ENCODE measurements at places on chromosomes 12 and 14.

- H3K27me3 ChIP-seq, result no peaks in the 10 kb centered on the region
- no peak overlapping the region for H3K4me3 ChIP-seq
- H3K4me1 ChIP-seq, result peaks cover 44% of the 10 kb centered on the region
- peaks cover 9% of the 10 kb centered on the region for H3K36me3 ChIP-seq
These were observed 13.3 kb downstream of the CPM start for GRCh38 chr12:68919581-68920239.

GRCh38 chr14:90440021-90440451, 43.2 kb downstream of the CALM1 start:
- peaks cover 2% of the 10 kb centered on the region for H3K27me3 ChIP-seq
- H3K4me1 ChIP-seq, result no peaks in the 10 kb centered on the region
- no peak overlapping the region for H3K4me3 ChIP-seq
- H3K36me3 ChIP-seq, result no peaks in the 10 kb centered on the region
- no peak overlapping the region for H3K27ac ChIP-seq
- DNase-seq, result no peak

DNA sequence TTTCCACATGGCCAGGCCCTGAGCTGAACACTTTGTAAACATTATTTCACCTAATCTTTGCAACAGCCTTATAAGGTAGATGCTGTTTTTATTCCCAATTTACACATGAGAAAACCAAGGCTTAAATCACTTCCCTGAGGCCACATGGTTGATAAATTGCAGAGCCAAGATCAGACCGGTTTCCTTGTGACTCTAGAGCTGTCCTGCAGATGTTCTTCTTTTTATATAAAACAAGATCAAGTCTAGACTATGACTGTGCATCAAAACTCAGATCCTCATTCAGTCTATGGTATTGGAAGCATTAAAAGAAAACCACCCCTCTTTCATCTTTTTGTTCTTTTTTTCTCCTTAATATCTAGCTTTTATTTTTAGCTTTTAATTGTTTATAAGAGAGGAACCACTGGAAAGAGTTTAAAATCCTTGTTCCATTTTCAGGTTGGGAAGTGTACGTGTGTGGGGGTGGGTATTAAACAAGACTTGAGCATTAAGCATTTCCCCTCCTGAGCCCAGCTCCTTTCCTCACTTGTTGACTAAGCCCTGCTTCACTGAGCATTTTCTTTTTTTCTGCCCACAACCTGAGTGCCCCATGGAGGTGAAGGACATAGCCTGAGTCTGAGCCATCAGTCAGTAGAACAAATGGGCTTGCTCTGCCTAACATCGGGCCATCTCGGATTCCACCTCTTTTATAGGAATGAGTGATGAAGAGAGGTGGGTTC, 45.4 kb downstream of the GPATCH2L start:
- no peak overlapping the region for H3K4me3 ChIP-seq
- no peak overlapping the region for H3K27ac ChIP-seq
- H3K36me3 ChIP-seq, result peaks cover 71% of the 10 kb centered on the region

GRCh38 chr12:46108721-46109120, 118.3 kb upstream of the SCAF11 start:
- no peak for DNase-seq
- H3K4me1 ChIP-seq, result no peaks in the 10 kb centered on the region
- H3K4me3 ChIP-seq, result no peak overlapping the region
- peaks cover 2% of the 10 kb centered on the region for H3K27me3 ChIP-seq
- H3K27ac ChIP-seq, result no peak overlapping the region

- H3K27me3 ChIP-seq, result no peaks in the 10 kb centered on the region
- no peak overlapping the region for H3K27ac ChIP-seq
- DNase-seq, result no peak
- peaks cover 12% of the 10 kb centered on the region for H3K4me1 ChIP-seq
- H3K36me3 ChIP-seq, result peaks cover 74% of the 10 kb centered on the region
These were observed 14.6 kb downstream of the GNS start for GRCh38 chr12:64744422-64745258.

GRCh38 chr12:66903782-66904396, 225.0 kb upstream of the GRIP1 start:
- peaks cover 6% of the 10 kb centered on the region for H3K4me1 ChIP-seq
- no peaks in the 10 kb centered on the region for H3K36me3 ChIP-seq
- H3K4me3 ChIP-seq, result no peak overlapping the region

GRCh38 chr14:75884198-75884611, 97.6 kb downstream of the TGFB3 start:
- peaks cover 3% of the 10 kb centered on the region for H3K4me1 ChIP-seq
- no peak for DNase-seq
- no peak overlapping the region for H3K4me3 ChIP-seq
- H3K27me3 ChIP-seq, result no peaks in the 10 kb centered on the region

- no peaks in the 10 kb centered on the region for H3K27me3 ChIP-seq
- H3K4me1 ChIP-seq, result peaks cover 27% of the 10 kb centered on the region
- H3K27ac ChIP-seq, result no peak overlapping the region
- no peak overlapping the region for H3K4me3 ChIP-seq
These were observed 24.3 kb downstream of the NCOR2 start for GRCh38 chr12:124543052-124543589.

GRCh38 chr14:24398653-24399446, at the start of gene NYNRIN:
Gene NYNRIN, plus strand, starts transcription at chr14:24399003. Its CDS starts 244 bp downstream, at chr14:24399247.
- H3K36me3 ChIP-seq, result no peaks in the 10 kb centered on the region
- no peak within 1 kb of the TSS for H3K27ac ChIP-seq
- DNase-seq, result no peak
- peak within 1 kb of the TSS; percentile 28 for H3K4me3 ChIP-seq
- peaks cover 2% of the 10 kb centered on the region for H3K4me1 ChIP-seq
- peaks cover 54% of the 10 kb centered on the region for H3K27me3 ChIP-seq

- no peak for DNase-seq
- H3K27ac ChIP-seq, result no peak overlapping the region
- peaks cover 51% of the 10 kb centered on the region for H3K36me3 ChIP-seq
- no peak overlapping the region for H3K4me3 ChIP-seq
These were observed 50.5 kb downstream of the PLXNC1 start for GRCh38 chr12:94198872-94199271.

GRCh38 chr14:95192311-95192710, 35.0 kb upstream of the DICER1 start:
- no peak overlapping the region for H3K27ac ChIP-seq
- no peaks in the 10 kb centered on the region for H3K36me3 ChIP-seq
- no peak for DNase-seq
- H3K4me1 ChIP-seq, result peaks cover 2% of the 10 kb centered on the region

- no peaks in the 10 kb centered on the region for H3K36me3 ChIP-seq
- H3K4me1 ChIP-seq, result peaks cover 9% of the 10 kb centered on the region
- no peak for DNase-seq
- no peak overlapping the region for H3K27ac ChIP-seq
- H3K4me3 ChIP-seq, result no peak overlapping the region
- H3K27me3 ChIP-seq, result peaks cover 43% of the 10 kb centered on the region
These were observed 1.9 kb downstream of the SRGAP1 start for GRCh38 chr12:63846238-63846967.

- H3K27ac ChIP-seq, result no peak overlapping the region
- peaks cover 7% of the 10 kb centered on the region for H3K4me1 ChIP-seq
- no peaks in the 10 kb centered on the region for H3K27me3 ChIP-seq
- DNase-seq, result no peak
These were observed 84.6 kb upstream of the ATF7IP start for GRCh38 chr12:14280921-14281320.
